Jurkat, Clone E6-1 (cell line): ENCODE measurements at places on chromosomes 2 and 18.

DNA sequence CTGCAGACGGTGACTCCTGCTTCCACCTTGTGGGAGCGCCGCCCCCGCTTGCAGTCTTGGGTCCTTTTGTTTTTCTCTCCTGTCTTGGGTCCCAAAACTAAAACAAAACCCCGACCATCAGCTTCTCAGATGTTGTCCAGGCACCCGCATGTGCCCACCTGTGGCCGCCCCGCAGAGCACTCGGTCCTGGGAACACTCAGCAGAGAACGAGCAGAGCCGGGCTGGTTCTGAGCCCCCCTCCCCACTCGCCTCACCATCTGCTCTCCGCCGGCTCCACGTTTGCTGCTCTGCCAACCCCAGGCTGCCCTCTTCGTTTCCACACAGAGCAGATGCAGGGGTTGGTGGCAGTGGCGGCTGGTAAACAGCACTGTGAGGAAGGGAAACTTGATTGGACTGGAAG, 38.5 kb downstream of the CTDP1 start:
- DNase-seq, result no peak

DNA sequence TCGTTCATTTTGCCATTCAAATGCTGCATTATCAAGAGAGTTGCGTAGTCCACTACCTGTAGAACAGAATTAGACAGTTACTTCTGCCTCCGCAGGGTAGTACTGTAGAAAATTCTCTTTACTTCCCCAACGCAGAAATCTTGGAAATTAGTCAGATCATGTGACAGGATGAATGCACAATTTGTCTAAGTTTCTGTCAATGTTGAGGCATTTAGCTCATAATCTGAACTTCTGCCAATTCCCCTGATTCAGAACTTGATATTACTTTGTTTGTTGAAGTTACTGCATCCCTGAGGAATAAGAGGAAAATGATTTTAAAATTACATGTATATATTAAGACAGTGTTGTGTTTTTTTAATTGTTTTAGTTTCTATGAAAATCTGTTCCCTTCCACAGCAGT, 83.4 kb downstream of the TTC27 start:
- no peak for DNase-seq

DNA sequence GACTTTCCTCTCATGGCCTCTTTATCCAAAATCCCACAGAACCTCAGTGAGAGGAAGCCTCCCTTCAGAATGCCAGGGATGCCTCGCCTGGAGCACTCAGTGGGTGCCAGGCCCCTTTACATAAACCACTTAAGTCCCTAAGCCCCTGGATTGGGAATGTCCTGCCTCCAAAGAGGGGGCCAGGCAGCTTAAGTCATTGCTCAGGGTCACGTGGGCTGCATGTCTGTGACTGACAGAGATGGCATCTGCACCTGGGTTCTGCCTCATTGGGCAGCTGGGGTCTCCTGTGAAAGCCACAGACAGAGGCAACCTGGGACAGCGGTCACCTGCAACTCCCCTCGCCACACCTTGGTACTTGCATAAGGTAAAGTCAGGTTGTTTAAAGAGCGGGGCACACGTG, 93.5 kb downstream of the MYT1L start:
- no peak for DNase-seq

DNA sequence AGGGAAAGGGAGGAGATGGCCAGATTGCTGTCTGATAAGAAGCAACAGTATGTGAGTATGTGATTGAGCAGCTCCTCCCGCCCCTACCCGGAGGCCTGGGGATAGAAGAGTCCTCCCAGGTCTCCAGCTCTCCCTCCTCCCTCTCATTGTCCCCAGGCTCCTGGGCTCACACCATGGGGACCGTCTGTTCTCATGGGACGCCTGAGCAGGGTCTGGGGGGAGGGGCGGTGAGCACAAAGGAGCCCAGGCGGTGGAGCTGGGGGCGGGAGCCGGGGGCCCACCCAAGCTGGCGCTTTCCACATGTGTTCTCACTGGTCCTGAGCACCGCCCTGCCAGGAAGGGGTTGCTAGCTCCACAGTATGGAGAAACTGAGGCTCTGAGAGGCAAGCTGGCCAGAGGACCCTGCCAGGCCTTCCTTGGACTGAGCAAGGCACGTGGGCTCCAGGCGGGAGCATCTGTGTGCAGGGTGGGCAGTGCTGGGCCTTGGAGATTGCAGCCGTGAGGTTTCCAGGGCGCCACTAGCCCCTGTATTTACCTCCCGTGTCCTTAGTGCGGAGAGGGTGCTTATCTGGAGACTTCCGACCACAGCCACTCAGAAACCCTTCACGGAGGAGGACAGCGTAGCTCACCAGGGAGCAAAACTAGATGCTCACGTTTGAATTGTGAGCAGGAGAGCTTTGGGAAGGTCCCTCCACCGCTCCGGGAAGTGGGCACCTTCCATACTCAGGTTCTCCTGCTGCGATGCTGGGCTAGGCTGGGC, 37.4 kb downstream of the PDIA6 start:
- no peak for DNase-seq

GRCh38 chr2:11753452-11753885, 7.0 kb downstream of the LPIN1 start:
- DNase-seq, result no peak

DNA sequence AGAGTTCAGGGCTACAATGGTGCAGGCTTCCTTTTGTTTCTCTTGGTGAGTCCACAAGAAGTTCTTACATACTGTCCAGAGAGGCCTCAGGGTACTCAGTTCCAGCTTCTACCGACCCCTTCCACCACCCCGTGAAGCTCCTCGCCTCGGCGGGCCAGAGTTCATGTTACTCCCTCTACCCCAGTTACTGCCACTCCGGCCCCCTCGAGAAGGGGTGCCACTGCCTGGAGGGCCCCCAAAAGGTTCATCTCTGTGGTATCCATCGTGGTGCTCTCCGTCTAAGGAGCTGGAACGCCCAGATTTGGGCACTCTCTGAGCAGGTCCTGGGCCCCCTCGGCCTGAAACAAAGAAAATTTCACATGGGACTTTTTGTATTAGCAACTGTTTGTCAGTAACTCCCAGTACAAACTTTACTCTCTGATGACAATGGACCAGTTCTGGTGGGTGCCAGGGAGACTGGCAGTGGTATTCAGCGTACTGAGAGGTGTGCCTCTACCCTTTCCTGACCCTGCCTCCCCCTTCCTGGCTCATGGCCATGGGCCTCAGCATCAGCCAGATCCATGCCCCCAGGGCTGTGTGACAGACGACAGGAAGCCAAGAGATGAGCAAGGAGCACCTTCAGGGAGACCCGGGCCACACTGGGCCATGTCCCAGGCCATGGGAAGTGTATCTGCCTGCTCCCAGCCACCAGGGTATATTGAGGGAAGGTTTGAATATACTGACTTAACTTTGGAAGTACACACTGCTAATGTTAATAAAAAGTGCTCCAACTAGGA, 5.1 kb downstream of the SFT2D3 start:
- no peak for DNase-seq

DNA sequence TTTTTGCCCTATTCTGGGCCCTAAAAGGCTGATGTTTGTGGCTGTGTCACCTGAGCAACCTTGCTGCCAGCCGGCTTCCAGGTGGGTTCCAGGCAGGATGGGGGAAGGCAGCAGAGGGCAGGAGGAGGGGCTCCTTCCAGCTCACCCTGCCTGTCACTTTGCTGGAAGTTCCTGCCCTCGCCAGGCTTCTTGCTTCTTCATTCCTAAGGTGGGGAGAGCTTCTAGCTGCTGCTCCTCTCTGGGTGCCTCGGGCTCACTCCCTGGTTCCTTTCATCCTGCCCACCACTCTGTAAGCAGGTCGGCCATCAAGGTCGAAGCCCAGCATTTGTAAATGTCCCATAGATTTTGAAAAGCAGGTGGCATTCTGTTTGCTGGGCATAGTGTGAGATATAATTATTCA, 249.4 kb upstream of the HS6ST1 start:
- DNase-seq, result no peak

- DNase-seq, result no peak
Measured at GRCh38 chr18:57784034-57784800, 18.9 kb downstream of the ATP8B1 start.

DNA sequence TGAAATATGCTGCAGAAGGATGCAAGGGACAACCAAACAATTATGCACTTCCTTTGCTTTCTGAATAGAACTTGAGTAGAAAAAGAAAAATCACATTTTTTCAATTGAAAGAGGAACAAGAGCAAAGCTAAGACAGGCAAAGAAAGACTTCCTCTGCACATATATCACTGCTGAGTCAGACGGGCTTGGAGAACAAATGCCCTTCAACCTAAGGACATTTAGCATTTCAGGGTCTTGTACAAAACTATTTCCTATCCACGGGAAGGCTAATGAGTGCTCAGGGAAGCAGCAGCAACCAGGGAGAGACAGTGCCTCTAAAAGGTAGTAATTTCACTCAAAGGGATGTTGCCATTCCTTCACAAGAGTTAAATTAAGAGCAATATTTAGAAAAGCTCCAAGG, 570.0 kb upstream of the GCFC2 start:
- no peak for DNase-seq

DNA sequence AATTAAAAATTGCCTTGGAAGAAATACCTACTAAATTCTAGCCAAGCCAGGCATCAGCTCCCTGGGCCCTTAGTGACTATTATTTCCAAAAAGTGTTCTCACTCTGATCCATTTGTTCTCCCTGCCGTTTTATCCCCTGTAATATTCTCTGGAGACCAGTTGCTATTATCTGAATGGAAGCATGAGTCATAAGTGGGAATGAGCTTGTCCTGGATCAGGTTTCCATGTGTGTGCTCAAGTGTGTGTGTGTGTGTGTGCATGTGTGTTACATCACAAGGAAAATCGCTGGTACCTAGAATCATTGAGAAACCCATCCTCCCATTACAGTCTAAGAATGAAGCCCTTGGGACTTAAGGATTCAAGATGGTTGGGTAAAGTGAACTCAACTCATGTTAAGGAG, 130.3 kb upstream of the CXCR4 start:
- no peak for DNase-seq

GRCh38 chr2:130391872-130392670, 36.2 kb downstream of the PTPN18 start:
- DNase-seq, result no peak

DNA sequence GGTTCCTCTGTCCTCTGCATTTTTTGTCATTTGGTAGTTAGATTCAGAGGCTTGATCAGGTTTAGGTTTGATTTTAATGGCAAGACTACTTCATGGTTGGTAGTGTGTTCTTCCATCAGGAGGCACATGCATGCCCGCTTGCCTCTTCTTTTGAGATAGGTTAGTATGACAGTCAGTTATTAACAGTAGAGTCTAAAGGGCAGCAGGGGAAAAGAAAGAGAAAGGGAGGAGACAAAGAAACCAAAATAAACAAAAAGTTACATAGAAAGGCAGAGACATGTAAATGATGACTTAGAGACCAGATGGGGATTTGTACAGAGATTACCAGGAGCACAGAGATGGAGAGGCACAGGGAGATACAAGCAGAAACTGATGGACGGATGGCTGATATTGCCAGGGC, 10.2 kb upstream of the RMP24 start:
- DNase-seq, result no peak

DNA sequence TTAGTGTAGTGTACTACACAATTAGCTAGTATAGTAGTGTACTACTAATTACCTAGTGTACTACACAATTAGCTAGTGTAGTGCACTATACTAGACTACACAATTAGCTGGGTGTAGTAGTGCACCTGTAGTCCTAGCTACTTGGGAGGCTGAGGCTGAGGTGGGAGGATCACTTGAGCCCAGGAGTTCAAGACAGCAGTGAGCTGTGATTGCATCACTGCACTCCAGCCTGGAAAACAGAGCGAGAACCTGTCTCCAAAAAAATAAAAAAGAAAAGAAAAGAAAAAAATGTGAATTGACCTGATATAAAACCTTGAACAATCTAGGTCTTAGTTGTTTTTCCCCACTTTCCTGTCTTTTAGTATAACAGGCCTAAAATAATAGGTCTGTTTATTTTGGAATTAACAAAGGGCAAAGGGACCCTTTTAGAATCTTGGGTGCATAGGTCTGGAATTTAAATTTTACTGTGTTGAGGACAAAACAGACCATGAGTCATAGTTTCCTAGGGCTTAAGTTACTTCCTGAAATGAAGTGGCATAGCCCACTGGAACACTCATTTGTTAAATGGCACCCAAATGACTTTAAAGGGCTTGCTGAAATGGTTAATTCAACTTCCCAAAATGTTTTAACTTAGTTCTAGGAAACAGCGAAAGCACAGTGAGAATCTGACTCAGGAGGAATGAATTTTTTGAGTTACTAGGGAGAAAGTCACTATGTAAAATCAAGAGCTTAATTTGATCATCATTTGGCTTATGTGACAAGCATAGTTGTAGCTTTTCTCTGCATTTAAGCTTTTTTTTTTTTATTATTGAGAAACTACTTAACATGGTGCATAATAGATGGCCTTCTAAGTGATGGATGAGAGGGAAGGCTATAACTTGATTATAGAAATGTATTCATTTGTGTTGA, 50.7 kb upstream of the ARL5A start:
- DNase-seq, result no peak

DNA sequence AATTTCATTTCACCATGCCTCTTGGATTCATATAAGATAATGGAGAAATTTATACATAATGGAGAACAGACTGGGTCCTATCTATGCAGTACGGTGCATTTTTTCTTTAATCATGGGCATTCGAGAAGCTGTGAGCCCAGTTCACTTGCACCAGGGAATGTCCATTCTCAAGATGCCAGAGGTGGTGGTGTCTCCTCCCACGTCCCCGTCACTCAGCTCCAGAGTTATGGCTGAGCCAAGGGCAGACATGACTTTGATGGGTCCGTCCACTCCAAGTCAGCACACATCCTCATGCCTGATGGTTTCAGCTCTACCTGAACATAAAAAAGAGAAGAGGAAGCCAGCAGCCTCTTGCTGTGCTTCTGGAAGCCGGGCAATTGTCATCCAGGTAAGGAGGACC, 42.1 kb upstream of the CREG2 start:
- no peak for DNase-seq

DNA sequence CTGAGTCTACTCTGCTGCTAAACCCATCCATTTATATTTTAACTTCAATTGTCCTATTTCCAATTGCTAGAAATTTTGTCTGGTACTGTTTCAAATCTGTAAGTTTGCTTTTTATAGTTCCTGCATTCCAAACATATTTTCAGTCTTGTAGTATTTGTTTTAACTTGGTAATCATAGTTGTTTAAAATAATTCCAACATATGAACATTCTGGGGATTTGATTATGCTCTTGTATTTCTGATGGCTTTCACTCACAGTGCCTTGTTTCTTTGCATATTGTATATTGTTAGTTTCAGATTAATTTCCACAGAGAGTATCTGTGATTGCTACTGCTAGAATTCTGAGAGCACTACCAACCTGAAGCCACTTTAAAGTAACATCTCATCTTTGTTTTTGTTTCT, 202.4 kb downstream of the ETAA1 start:
- DNase-seq, result no peak

DNA sequence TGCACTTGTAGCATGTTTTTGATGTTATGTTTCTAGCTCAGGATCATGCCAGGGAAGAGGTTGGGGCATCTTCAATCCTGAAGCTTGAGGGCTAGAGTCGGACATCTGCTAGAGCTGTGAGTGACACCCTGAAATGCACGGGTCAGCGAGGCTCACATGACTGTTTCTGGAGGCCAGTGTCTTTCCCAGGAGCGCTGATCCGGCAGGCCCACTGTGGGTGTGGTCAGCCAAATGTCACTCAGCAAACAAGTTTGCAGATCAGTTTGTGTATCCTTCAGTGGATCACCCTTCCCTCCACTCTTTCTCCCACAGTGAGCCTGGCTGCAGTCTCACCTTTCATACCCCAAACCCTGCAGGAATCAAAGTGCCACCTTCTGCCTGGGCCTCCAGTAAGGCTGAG, 23.0 kb upstream of the ARHGEF4 start:
- no peak for DNase-seq
